ENCODE measurements at places on chromosomes 4 and X.

GRCh38 chrX:79079477-79079876 is 65.0 kb upstream of the GPR174 start:
- H3K4me3 ChIP-seq: no peak overlapping the region
- H3K4me1 ChIP-seq: peaks cover 7% of the 10 kb centered on the region
- DNase-seq: no peak
- H3K36me3 ChIP-seq: no peaks in the 10 kb centered on the region
- H3K27ac ChIP-seq: no peak overlapping the region
- H3K27me3 ChIP-seq: no peaks in the 10 kb centered on the region

- no peak for DNase-seq
- no peaks in the 10 kb centered on the region for H3K4me1 ChIP-seq
- H3K27me3 ChIP-seq: peaks cover 9% of the 10 kb centered on the region
Measured at GRCh38 chr4:111282035-111282434, 659.2 kb upstream of the PITX2 start.

DNA sequence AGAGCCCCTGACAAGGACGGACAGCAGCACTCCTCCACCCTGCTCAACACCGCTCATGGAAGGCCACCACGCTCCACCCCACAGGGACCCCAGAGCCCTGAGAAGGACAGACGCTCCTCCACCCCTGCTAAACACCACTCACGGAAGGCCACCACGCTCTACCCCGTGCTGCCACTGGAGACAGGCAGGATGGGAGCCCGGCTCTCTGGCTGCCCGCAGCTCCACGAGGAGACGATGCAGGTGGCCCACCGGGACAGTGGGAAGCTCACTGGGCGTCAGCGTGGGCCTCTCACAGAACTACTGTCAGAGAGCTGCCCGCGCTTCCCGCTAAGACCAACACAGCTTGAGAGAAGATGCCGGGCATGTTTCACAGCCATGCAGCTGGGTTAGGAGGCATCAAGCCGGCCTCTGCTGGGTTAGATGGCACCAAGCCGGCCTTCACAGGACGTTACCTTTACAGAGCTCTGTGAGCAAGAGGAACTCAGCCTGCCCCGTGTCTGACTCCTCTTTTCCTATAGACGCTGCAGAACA is 20.8 kb downstream of the GAK start:
- peaks cover 33% of the 10 kb centered on the region for H3K36me3 ChIP-seq
- no peak overlapping the region for H3K4me3 ChIP-seq

- DNase-seq: no peak
- no peaks in the 10 kb centered on the region for H3K36me3 ChIP-seq
- H3K4me1 ChIP-seq: peaks cover 11% of the 10 kb centered on the region
- no peak overlapping the region for H3K4me3 ChIP-seq
Measured at GRCh38 chr4:145716661-145717200, 36.8 kb downstream of the C4orf51 start.

GRCh38 chrX:19840899-19841648 is 46.3 kb downstream of the SH3KBP1 start:
- no peak for DNase-seq
- H3K4me1 ChIP-seq: peaks cover 28% of the 10 kb centered on the region
- peak overlapping the region; percentile 68 for H3K4me3 ChIP-seq

DNA sequence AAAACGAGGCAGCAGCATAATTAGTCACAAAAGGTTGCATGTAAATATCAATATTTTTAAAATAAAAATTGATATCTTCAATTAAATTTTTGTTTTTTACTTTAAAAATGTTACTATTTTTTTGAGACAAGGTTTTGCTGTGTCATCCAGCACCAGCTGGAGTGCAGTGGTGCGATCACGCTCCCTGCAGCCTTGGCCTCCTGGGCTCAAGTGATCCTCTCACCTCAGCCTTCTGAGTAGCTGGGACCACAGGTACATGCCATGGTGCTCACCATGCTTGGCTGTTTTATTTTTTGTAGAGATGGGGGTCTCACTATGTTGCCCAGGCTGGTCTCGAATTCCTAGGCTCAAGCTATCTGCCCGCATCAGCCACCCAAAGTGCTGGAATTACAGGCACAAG is 96.8 kb upstream of the FRAS1 start:
- no peak overlapping the region for H3K4me3 ChIP-seq
- H3K4me1 ChIP-seq: no peaks in the 10 kb centered on the region
- no peaks in the 10 kb centered on the region for H3K36me3 ChIP-seq
- DNase-seq: no peak
- H3K27me3 ChIP-seq: no peaks in the 10 kb centered on the region

- H3K27ac ChIP-seq: peak overlapping the region; percentile 92
- H3K4me3 ChIP-seq: peak overlapping the region; percentile 17
- DNase-seq: no peak
Measured at GRCh38 chr4:78638337-78639172, 87.0 kb downstream of the ANXA3 start.

DNA sequence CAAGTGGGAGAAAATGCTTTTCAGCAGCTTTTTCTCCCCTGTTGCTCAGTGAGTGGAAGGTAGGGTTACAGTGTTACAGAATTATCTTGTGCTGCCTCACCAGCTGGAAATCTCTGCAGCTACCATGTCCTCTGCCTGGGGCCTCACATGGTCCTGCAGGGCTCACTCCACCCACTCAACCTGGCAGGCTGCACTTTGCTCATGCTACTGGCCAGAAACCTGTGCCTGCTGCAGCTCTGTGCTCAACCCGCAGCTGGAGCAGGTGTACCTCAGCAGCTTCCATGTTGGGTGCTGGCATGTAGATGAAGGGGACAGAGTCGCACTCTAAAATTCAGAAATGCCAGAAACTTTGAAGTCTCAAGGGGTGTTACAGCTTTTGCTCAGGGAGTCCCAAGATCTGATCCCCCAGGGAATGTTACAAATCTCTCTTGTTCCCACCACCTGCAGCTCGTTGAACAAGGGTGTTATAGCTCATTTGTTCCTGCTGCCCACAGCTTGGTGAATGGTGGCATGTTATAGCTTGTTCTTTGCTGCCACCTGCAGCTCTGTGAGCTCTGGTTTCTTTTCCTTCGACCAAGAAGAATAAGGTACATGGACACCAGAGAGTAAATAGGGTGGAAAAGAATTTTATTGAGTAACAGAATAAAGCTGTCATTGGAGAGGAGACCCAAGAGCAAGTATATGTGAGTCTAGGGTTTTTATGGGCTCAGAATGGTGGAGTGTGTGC is 845.8 kb downstream of the TECRL start:
- no peaks in the 10 kb centered on the region for H3K4me1 ChIP-seq

DNA sequence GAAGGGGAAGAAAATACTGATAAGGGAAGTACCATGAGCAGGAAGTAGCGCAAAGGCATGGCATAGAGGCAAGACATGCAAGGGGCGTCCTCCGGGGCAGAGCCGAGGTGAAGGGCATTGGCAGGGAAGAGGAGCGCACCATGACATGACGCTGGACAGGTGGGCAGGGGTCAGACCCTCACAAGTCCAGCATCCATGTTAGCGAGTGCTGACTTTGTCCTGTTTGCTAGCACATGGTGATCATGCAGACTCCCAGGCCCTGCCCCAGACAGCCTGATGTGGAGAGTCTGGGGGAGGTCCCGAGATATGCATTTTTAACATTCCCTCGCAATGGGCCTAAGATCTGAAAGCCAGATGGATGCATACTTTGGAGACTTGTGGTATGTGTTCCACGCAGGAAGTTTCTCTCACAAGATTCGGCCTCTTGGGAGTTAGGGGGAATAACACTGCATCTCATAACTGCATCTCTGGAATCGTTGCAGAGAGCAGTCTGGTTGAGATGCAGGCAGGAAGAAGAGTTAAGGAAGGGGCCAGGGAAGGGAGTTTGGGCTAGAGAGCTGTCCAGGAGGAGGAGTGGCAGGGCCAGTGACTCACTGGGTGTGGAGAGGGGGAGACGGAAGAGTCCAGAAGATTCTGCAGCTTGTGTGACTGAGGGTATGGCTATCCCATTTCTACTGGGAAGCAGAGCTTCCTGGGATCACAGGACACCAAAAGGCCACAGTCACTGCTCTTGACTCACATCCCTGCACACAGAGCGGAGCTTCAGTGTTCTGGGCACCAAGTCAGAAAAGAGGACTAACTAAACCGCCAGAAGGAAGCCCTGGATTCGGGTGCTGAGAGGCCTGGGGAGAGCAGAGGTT is 59.7 kb downstream of the FAM184B start:
- H3K4me1 ChIP-seq: no peaks in the 10 kb centered on the region
- H3K27me3 ChIP-seq: peaks cover 6% of the 10 kb centered on the region
- no peak for DNase-seq
- H3K4me3 ChIP-seq: no peak overlapping the region

- H3K4me3 ChIP-seq: no peak overlapping the region
- no peak for DNase-seq
- H3K27me3 ChIP-seq: no peaks in the 10 kb centered on the region
- H3K27ac ChIP-seq: no peak overlapping the region
- peaks cover 10% of the 10 kb centered on the region for H3K4me1 ChIP-seq
Measured at GRCh38 chr4:172992648-172993378, 175.8 kb upstream of the GALNT7 start.

DNA sequence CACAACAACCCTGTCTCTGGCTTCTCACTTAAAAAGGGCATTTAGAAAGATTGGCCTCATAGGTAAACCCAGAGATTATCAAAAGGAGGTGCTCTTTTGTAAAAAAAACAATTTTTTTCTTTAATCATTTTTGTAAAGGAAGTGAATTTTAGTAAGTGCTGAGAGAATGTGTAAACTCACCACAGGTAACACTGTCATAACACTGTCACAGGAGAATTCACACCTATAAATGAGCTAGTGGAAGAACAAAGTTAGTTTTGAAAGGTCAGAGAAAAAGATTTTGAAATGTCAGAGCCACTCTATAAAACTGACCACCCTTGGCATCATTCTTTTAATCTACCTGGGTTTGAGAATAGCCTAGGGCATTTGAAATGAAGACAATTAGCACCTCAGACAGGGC is 3.3 kb upstream of the SH2D1A start:
- H3K27ac ChIP-seq: no peak overlapping the region
- H3K4me1 ChIP-seq: no peaks in the 10 kb centered on the region
- no peaks in the 10 kb centered on the region for H3K27me3 ChIP-seq
- no peak for DNase-seq
- H3K36me3 ChIP-seq: no peaks in the 10 kb centered on the region
- no peak overlapping the region for H3K4me3 ChIP-seq

- no peak overlapping the region for H3K27ac ChIP-seq
- DNase-seq: no peak
- H3K4me3 ChIP-seq: no peak overlapping the region
- H3K27me3 ChIP-seq: no peaks in the 10 kb centered on the region
Measured at GRCh38 chr4:55087009-55087912, 38.1 kb downstream of the KDR start.

DNA sequence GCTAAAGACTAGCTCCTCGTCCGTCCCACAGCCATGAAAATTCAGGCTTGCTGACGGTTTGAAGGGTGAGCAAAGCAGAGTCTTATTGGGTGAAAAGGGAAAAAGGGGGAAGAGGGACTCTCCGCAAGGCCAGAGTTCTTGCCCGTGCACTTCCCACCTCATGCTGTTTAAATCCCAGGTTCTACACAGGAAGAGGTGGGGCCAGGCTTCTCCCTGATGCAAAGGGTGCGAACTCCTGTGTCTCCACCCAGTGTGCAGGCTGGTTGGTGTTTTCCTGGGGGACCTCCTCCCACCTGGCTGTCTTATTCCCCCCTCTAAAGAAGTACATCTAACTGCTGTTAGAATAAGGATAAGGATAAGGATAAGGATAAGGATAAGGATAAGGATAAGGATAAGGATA is 18.0 kb upstream of the LANCL3 start:
- H3K27ac ChIP-seq: no peak overlapping the region
- DNase-seq: no peak
- no peaks in the 10 kb centered on the region for H3K4me1 ChIP-seq

DNA sequence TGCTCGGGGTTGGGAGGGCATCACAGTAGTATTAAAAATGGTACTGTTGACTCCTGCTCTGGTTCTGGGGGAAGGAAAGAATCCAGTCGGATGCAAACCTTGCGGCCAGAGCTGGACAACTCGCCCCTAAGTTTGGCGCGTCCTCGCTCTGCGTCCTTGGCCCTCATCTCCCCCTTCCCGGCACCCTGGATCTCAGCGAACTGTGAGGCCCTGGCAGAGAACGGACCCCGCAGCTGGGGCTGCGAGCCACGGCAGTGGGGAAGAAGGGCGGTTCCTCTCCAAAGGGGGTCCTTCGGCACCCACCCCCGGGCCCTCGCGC is 14.0 kb downstream of the ARHGEF6 start:
- H3K36me3 ChIP-seq: no peaks in the 10 kb centered on the region
- H3K4me1 ChIP-seq: peaks cover 7% of the 10 kb centered on the region
- no peaks in the 10 kb centered on the region for H3K27me3 ChIP-seq
- no peak overlapping the region for H3K27ac ChIP-seq
- H3K4me3 ChIP-seq: peak overlapping the region; percentile 83
- no peak for DNase-seq

DNA sequence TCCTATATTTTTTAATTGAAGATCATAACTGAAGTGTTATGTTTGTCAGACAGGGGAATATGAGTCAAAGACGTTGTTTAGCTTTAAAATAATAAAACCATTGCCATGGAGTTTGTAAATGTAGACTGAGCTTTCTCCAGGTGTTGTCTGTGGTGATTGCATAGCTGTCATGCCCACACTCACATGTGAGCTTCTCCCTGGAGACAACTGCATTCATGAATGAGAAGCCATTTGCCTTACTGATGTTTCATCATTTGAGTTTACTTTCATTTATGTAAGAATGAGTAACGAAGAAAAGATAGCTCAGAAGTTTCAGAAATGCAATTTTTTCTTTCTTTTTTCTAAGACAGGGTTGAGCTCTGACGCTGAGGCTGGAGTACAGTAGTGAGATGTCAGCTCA is 339.1 kb downstream of the GALNTL6 start:
- no peak overlapping the region for H3K27ac ChIP-seq
- no peaks in the 10 kb centered on the region for H3K36me3 ChIP-seq
- no peak overlapping the region for H3K4me3 ChIP-seq
- no peaks in the 10 kb centered on the region for H3K4me1 ChIP-seq
- no peak for DNase-seq
